ENCODE measurements at places on chromosomes 1 and 21. TPM values are rescaled to one million over a fixed set of nuclear protein-coding genes. Genes with fewer than 3 reads are reported as not detected.
A peak's percentile ranks its signal among the peaks of the same experiment; 100 is the strongest.

TRIM58 gene
- total RNA-seq, result 1.5 TPM

APOBEC4 gene
- not detected for total RNA-seq

CHI3L2 gene
- total RNA-seq, result 1.9 TPM

FYB2 gene
- 14.2 TPM for total RNA-seq

DNA sequence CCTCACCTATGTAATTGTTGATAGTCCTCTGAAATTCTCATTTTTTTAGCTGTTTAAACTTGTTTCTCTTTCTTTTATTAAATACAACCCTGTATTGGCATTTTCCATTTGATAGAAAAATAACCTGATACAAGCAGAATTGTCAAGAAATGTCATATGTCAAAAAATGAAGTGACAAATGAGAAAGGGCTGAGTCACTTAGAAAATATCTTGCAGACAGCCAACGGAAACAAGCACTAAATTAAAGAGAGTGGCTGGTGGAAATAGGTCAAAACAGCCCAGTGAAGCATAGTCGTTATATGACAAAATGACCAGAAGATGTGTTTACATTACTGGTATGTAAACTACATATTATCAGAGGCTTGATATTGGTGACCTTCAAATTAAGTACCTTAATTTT is 484.4 kb downstream of the PLA2G4A start:
- no peaks in the 10 kb centered on the region for H3K36me3 ChIP-seq
- no peaks in the 10 kb centered on the region for H3K27me3 ChIP-seq
- H3K27ac ChIP-seq, result no peak overlapping the region
- H3K4me1 ChIP-seq, result no peaks in the 10 kb centered on the region
- no peak overlapping the region for H3K4me3 ChIP-seq

- no peaks in the 10 kb centered on the region for H3K36me3 ChIP-seq
Measured at GRCh38 chr1:25648681-25649440, 32.3 kb downstream of the MAN1C1 start.

DNA sequence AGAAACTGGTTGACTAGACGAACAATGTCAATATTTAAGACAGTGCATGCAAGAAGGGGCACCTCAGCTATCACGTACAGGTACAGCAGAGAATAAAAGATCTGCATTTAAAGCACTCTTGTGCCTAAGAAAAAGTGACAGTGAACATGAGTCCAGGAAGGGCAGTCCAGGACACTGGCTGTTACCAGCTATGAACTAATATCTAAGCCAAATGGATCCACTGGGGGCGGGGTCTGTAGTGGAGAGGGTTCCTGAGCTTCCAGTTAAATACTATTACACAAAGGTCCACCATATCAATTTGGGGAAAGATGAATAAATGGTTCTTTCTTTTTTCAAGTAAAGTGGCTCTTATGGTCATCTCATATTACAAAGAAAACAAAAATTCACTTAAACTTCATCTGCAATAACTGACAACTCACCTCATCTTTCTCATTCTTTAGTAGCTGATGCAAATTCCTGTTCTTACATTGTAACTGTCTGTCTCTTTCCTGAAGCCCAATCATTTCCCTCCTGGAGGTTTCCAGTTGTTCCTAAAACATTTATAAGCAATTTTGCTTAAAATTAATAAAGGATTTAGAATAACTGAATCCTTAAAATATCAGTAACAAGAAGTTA is 24.5 kb downstream of the SSX2IP start:
- H3K27me3 ChIP-seq, result no peaks in the 10 kb centered on the region
- no peak overlapping the region for H3K27ac ChIP-seq
- no peak overlapping the region for H3K4me3 ChIP-seq
- H3K4me1 ChIP-seq, result no peaks in the 10 kb centered on the region

DNA sequence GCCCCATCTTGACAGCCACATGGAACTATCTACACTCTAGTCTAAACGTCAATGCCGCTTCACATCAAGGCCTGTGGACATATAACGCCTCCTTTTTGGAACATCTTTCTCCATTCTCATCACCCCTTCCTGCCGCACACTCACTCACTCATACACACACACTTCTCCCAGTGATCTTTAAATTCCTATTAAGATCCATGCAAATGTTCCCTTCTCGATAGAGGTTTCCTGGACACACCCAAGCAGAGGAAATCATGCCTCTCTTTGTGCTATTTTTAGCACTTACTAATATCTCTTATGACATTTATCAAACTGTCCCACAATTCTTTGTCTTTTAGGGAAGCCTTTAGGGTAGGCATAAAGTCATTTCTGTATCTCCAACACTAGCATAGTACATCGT is 28.2 kb upstream of the SLAMF9 start:
- peaks cover 7% of the 10 kb centered on the region for H3K27me3 ChIP-seq
- H3K36me3 ChIP-seq, result no peaks in the 10 kb centered on the region
- no peak overlapping the region for H3K27ac ChIP-seq

DNA sequence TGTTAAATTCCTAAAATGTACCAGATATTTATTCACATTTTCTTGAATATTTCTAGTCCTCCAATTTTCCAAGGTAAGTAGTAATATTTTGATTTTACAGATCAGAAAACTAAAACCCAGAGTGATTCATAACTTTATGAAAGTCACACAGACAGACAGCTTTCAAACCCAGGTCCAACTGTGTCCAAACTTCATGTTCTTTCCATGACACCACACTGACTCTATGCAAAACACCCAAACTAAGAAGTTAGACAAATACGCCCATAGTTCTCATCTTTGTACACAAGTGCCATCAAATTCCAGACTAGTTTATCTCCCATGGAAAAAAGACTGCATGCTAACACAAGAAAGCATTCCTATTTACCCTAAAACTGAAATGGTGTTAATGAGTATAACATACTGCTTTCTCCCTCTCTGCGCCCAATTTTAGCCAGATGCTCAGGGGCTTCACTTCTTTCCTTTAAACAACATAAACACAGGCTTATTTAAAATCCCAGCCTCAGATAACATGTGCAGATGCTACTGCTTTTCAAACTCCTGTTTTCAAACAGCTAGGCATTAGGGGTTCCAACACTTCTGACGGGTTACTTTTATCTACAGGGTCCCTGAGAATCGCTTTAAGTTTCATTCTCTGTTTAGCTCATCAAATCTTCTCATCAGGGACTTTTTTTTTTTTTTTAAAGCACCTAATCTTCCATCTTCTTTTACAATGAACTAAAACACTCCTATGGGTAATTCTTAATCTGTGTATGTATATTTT is 44.6 kb downstream of the WASF2 start:
- H3K27me3 ChIP-seq, result no peaks in the 10 kb centered on the region
- peaks cover 40% of the 10 kb centered on the region for H3K4me1 ChIP-seq
- DNase-seq, result no peak
- H3K27ac ChIP-seq, result no peak overlapping the region
- no peaks in the 10 kb centered on the region for H3K36me3 ChIP-seq

GRCh38 chr1:9629445-9630201 is 21.9 kb upstream of the PIK3CD start:
- no peak overlapping the region for H3K27ac ChIP-seq
- DNase-seq, result peak; percentile 42
- no peaks in the 10 kb centered on the region for H3K36me3 ChIP-seq
- H3K4me1 ChIP-seq, result peaks cover 5% of the 10 kb centered on the region
- H3K27me3 ChIP-seq, result no peaks in the 10 kb centered on the region

GRCh38 chr1:230320804-230321203 is 105.3 kb downstream of the PGBD5 start:
- peak overlapping the region; percentile 73 for H3K27ac ChIP-seq
- DNase-seq, result peak; percentile 21
- H3K4me3 ChIP-seq, result no peak overlapping the region
- H3K27me3 ChIP-seq, result no peaks in the 10 kb centered on the region
- peaks cover 25% of the 10 kb centered on the region for H3K4me1 ChIP-seq

- no peak for DNase-seq
- no peaks in the 10 kb centered on the region for H3K4me1 ChIP-seq
- no peaks in the 10 kb centered on the region for H3K36me3 ChIP-seq
- H3K4me3 ChIP-seq, result no peak overlapping the region
Measured at GRCh38 chr1:50111503-50111902, 2.8 kb downstream of the ELAVL4 start.

DNA sequence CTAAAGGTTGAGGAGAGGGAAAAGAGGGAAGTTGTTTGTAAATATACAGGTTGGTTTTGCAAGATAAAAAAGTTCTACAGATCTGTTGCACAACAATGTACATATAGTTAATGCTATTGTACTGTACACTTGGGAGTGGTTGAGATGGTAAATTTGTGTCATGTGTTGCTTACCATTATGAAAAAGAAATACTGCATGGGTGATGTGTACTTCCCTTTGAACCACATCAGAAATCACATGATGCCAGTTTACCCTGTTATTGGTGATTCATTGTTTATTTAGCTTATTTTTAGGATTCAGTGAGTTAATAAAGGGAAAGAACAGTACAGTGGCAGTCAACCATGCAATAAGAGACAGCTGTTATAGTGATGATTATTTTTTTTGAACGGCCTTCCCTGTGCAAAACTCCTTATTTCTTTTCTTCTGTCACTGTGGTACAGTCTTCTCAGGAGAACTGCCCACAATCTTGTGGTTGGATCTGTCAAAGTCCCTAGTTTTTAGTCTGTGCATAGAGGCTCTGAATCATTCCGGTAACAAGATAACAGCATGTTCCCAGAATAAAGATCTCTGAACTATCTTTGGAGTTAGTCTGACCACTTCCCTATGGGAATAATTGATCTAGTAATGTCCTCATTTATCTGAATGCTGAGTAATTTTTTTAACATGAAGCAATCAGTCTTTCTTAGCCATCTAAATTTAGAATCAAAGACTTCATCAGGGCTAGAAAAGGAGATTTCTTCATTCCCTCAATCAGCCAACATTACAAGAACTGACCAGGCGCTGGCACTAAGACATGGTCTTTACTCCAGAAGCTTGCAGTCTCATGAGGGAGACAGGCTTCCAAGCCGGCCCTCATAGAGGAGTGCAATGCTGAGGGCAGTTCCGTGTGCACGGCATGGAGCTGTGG is 84.2 kb downstream of the SH3GLB1 start:
- peak; percentile 67 for DNase-seq
- no peaks in the 10 kb centered on the region for H3K36me3 ChIP-seq
- peaks cover 27% of the 10 kb centered on the region for H3K4me1 ChIP-seq

DNA sequence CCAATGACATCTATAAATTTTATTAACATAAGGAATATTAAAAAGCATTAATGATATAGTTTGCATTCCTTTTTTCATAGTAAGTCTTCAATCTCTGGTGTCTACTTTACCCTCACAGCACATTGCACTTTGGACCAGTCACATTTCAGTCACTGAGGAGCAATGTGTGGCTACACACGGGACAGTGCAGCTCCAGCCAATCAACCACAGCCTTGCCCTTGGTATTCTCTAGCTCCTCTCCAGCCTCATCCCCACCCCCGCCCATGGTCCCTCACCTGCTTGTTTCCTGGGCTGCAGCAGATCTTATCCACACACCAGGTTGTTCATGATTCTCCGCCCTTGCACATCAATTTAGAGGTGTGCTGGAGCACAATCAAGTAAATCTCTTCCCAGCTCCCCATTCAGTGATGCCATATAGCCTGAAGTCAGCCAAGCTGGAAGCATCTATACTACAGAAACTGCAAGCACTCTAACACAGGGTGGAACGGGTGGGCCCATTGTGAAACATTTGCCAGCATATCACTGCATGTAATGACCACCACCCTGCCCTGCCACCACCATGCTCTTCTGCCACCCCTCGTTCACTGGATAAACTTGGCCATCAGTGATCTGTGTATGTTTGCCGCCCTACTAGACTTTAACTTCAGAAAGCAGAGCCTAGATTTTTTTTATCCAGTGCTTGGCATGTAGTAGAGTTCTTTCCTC is 93.0 kb upstream of the SLC44A3 start:
- H3K36me3 ChIP-seq, result no peaks in the 10 kb centered on the region
- no peak overlapping the region for H3K27ac ChIP-seq
- H3K4me3 ChIP-seq, result no peak overlapping the region
- no peaks in the 10 kb centered on the region for H3K4me1 ChIP-seq
- H3K27me3 ChIP-seq, result no peaks in the 10 kb centered on the region
- DNase-seq, result no peak

GRCh38 chr1:1178794-1179331 is 5.2 kb downstream of the TTLL10 start:
- H3K27me3 ChIP-seq, result peaks cover 41% of the 10 kb centered on the region
- no peaks in the 10 kb centered on the region for H3K4me1 ChIP-seq
- H3K27ac ChIP-seq, result no peak overlapping the region
- no peak overlapping the region for H3K4me3 ChIP-seq
- no peak for DNase-seq
